ENCODE measurements at places on chromosomes 2 and 18. TPM values are rescaled to one million over a fixed set of nuclear protein-coding genes. Genes with fewer than 3 reads are reported as not detected.

CYS1 gene
- not detected for total RNA-seq

POTEC gene
- not detected for total RNA-seq

ANKRD30B gene
- total RNA-seq: not detected

ACVR1 gene
- 25.1 TPM for total RNA-seq

ACVR2A gene
- 10.7 TPM for total RNA-seq

CCL20 gene
- 1.9 TPM for total RNA-seq

BOK gene
- total RNA-seq: not detected

FTCDNL1 gene
- 2.9 TPM for total RNA-seq

TLX2 gene
- 0.28 TPM for total RNA-seq

FAM237A gene
- not detected for total RNA-seq

SLC16A14 gene
- 0.41 TPM for total RNA-seq

TP53I3 gene
- 0.68 TPM for total RNA-seq

GPR45 gene
- total RNA-seq: not detected

PTPN18 gene
- total RNA-seq: 46.0 TPM

SLC8A1 gene
- total RNA-seq: 0.09 TPM

DNAH7 gene
- total RNA-seq: not detected

ST8SIA5 gene
- 0.09 TPM for total RNA-seq

PARD3B gene
- total RNA-seq: 0.75 TPM

MC5R gene
- not detected for total RNA-seq

LONRF2 gene
- 0.29 TPM for total RNA-seq

ATP5F1A gene
- total RNA-seq: 180 TPM

QPCT gene
- total RNA-seq: 1.5 TPM

LRP2 gene
- total RNA-seq: not detected

RAB17 gene
- total RNA-seq: 0.32 TPM

UGGT1 gene
- total RNA-seq: 46.0 TPM

REG3A gene
- not detected for total RNA-seq

IL37 gene
- total RNA-seq: not detected

FOXI3 gene
- total RNA-seq: not detected

Measured in T-cell (primary cell).